ENCODE measurements at places on chromosomes 6 and 20.

DNA sequence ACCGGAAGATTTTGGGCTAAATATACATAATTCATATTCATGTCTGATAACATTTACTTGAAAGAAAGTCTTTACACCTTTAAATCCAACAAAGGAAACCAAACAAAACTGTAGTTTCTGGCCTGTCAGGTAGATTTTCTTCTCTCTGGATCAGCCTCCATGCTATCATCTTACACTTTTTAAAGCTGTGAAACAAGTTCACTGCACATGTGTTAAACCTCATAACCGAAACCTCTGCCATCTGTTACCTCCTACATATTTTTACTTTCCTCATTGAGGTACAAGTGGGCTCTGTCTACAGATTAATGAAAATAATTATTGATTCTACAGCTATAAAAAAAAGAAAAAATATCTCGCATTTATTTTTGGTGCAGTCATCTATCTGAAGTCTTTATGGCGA is 149.9 kb downstream of the RALGAPA2 start:
- DNase-seq, result no peak

GRCh38 chr20:60986506-60987156 is 265.4 kb upstream of the CDH4 start:
- no peak for DNase-seq

DNA sequence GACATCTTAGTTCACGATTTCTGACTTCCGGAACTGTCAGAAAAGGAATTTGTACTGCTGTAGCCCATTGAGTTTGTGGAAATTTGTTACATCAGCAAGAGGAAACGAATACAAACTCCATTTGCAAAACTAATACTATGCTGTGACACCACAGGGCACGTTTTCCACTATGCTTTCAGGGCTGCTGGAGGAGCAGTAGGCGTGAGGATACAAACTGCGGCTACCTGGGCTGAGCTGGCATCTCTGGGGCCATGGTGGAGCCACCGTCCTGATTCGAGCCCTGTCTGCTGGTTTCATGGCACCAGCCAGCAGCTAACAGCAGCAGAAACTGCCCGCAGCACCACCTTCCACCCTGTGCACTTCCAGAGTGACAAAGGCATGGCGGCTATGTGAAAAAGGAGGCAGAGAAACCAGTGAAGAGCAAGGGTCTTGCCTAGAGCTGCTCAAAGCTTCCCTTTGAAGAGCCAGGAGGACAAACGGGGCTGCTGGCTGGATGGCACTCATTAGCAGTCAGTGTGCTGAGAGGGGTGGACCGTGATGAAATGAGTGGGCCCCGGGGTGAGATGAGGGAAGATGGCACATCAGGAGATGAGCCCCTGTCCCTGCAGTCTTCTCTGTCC is 58.9 kb upstream of the STX16 start:
- DNase-seq, result no peak

DNA sequence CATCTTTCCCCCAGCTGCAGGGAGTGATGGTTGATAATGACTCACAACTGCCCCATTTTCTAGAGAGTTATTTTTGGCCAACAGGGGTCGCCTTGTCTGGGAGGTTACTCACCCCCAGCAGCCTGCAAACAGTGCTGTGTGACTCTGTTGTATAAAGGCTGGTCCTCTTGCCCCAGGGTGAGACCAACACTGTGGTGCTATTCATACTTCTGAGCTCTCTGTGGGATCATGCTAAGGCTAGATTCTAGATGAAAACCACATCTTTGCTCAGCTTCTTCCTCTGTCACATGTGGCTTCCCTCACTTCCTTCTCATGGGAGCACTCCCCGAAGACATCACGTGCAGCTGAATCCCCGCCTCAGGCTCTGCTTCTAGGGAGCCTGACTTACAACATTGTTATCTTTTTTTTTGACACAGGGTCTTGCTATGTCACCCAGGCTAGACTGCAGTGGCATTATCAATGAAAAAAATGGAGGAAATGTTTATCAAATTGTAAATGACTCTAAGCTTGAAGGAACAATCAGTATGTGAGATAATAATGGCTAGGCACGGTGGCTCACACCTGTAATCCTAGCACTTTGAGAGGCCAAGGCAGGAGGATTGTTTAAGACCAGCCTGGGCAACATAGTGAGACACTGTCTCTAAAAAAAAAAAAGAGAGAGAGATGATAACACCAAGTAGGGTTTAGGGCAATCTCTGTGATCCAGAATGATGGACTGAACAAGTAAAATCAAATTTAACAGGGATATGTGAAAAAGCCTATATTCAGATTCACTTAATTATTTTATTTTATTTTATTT is 55.7 kb upstream of the SLC23A2 start:
- DNase-seq, result no peak

DNA sequence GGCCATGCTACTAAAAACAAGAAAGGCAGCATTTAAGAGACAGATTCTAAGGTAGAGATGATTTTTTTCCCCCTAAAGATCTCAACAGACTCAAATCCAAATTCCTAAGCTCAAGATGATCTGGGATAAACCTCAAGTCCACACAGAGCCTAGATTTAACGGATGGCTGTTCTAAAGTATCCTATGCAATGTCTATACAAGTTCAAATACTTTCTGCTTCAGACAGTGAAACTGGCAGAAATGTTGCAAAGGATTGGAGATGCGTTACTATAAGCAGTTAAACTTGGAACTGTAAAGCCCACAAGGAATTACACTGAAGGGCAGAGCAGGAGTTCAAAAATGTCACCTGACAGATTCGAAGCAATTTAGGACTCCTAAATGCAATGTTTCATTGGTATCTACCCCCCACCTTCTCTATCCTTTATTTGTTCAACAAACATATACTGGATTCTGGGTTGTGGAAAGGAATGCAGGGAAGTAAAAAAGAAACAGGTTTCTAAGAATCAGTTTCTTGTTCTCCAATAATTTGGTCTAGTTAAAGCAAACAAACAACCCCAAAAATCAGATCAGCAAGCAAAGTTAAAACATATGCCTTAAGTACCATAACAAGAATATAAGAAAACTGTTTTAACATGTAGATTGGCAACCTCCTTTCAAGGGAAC is 1.6 kb downstream of the DNAAF9 start:
- no peak for DNase-seq

DNA sequence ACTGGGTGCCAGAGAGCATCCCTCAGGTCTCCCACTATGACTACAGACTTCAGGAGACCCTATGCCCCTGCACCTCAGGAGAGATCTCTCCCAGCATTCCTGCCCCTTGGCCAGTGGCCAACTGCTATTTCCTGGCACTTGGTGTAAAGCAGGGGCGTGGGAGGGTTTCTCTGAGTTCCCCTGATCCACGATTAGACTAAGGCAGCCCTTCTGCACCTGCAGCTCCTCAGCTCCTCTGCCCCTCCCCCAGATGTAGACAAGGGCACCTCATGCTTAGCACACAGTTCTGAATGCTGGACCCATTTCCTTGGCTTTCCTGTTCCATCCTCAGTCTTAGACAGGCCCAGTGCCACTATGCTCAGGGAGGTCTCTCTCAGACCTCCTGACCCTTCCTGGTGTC is 28.6 kb downstream of the EDN1 start:
- DNase-seq, result no peak

DNA sequence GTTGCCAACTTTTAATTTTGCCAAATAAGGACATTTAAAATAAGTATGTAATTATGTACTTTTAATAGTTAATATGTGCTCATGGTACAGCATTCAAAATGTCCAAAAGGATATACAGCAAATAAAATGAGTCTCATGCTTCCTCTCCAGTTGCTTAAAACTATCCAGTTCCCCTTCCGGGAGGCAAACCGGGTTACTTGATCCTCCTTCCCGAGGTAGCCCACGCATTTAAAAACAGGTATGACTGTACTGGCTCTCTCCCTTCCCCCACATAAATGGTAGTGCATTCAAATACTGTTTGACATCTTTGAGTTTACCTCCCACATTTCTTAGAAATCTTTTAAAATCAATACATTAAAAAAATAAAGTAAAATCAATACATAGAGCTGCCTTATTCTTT is 66.4 kb downstream of the PHF20 start:
- DNase-seq, result no peak

DNA sequence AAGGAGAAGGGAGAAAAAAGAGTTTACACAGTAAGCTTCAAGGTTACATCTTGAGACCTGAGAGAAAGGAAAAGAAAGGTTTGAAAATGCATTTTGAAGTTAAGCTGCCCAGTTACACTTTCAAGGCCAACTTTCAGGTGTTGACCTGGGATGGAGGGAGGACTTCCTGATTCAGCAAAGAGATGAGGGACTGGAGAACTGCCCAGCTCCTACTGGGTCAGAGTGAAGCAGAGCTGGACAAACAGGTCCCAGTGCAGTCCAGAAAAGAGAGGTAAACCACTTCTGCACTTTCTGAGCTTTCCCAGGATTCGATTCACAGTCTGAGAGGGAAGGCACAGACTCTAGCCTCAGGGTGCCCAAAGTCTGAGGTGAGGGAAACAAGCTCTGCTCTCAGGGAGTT is 6.0 kb upstream of the TJAP1 start:
- DNase-seq, result no peak

DNA sequence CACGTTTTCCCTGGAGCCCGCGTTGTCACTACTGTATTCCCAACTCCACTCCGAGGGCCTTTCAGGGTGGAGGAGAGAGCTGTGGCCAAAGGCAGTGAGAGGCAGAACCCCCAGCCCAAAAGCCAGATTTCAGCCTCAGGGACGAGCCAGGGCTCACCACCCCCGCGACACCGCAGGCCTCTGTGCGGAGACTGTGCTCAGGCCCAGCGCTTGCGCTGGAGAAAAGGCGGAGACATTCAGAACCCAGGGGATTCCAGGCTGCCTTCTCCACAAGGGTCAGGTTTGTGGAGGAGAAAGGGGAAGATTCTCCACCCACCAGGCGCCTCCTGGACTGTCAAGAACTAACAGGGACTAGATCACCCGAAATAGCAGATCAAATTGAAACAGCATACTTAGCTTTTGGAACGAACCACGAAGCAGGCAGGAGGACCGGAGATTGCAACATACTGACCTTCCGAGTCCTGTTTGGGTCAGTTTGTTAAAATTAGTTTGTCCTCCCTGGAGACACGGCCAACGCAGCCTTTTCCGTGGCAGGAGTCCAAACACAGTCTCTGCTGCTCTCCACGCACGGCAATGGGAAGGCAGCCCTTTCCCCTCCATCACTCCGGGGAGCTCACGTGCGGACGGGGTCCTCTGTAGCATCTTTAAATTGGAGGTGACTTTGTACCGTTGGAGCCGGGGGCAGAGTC is 14.4 kb downstream of the DLL1 start:
- DNase-seq, result no peak

DNA sequence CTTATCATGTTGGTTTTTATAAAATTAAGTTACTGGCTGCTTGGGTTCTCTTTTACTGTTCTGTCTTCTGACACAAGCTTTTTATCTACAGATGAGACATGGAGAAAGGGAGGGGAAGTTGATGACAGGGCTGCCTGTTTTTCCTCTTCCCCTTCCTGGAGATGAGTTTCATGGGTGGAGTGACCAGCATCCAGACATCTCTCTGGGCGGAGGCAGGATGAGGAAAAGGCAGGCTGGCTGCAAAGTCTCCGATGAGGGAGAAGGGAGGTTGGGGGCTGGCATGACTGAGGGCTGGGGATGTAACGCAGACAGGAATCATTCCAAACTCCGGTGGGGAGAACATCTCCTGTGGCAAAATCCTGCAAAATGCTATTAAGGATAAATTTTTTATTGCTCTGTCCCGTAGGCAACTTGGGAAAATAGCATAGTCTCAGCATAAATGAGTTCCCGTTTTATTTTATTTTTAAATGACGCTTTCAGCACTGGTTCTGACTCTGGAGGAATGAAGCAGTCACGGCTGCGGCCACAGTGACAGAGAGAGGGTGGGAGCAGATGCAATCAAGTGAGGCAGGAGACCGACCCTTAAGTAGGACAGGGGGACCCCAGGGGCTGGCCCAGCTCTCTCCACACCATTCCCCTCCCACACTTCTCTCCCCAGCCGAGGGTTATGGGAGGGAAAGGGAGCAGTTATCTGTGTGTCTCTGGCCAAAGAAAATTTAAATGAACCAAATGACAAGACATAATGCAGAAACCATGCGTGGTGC is 108.8 kb upstream of the PMEPA1 start:
- DNase-seq, result no peak

DNA sequence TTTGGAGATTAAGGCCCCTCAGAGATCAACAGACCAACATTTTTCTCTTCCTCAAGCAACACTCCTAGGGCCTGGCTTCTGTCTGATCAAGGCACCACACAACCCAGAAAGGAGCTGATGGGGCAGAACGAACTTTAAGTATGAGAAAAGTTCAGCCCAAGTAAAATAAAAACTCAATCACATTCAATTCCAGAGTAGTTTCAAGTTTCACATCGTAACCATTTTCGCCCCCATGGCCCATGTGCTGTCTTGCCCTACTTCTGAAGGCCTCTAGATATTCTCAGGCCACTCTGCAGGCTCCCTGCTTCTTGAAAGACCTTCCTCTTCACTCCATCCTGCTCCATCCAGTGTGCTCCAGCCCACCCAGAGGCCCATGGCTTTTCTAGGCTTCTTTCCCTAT is 4.2 kb downstream of the IL17A start:
- no peak for DNase-seq

- DNase-seq, result no peak
Observed at GRCh38 chr6:12343440-12344162, 53.4 kb downstream of the EDN1 start.

DNA sequence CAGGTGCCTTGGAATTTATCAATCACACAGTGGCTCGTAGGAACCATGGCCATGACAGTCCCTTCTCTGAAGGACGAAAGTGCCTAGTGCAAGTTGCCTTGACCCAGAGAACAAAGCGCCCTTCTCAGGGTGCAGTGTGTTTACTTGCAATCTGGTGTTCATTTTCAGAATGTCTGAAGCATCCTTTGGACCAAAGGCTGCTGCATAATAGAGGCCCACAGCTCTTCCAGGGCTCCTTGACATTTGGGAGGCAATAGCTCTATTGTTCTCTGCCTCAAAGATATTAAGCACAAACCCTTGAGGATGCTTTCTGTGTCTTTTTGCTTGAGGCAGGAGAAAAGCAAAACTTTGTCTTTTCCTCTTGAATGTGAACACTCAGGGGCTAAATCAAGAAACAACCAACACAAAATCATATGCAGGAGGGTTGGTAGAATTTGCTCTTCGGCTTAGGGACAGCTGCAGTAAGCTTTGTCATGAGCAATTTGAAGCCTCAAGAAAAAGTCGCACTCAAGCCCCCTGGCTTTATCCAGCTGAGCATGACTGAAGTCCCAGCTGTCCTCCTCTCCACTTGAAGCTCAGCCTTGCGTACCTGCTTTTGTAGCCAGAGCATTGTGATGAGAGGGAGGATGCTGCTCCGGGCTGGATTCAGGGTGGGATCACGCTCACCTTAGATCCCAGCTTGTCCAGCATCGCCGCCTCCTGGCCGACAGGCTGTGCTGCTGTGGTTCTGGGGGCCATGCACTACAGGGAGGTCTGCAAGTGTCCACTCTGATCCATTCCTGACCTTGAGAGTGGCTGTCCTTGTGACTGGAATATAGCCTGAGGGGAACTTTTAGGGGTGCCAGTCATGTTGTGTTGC is 495.4 kb downstream of the CDH26 start:
- DNase-seq, result no peak

Measured in coronary artery (tissue), 2 donors.